ENCODE measurements at places on chromosomes 2 and 18. TPM values are rescaled to one million over a fixed set of nuclear protein-coding genes. Genes with fewer than 3 reads are reported as not detected.

The PLB1 gene
- total RNA-seq, result 5.5 TPM

The NPPC gene
- total RNA-seq, result 0.67 TPM

The PLEKHM3 gene
- total RNA-seq, result 23.8 TPM

The SERPINB10 gene
- not detected for total RNA-seq

The ARHGAP25 gene
- 21.6 TPM for total RNA-seq

The KIF5C gene
- 62.7 TPM for total RNA-seq

The ACOXL gene
- not detected for total RNA-seq

The KRTCAP3 gene
- total RNA-seq, result 2.6 TPM

DNA sequence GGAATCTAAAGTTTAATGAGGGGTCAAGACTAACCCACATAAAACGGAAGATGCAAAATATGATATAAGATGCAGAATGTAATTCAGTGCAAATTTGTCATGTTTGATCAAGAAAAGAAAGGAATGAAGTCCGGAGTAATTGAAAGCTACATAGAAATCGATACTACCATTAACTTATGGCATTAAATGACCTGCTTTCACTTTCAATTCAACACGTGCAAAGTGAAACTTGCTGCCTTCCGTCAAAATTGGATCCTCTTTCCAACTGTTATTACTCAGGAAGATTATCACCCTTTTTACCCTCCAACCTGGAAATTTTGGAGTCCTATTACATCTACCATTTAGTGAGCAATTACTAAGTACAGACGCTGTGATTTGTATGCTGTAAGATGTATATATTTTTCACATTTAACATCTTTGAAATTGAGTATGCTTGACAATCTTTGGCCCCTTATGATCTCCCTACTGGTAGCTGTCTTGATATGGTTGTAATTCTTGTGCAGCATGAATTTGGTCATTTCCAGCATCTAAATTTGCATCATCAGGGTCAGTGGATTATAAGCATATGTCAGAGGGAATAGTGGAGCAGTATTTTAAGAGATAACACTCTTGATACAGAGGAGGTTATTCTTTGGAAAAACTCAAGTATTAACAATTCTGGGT is 18.6 kb downstream of the UNC80 start:
- DNase-seq, result no peak

GRCh38 chr18:79608535-79608934 is 71.1 kb upstream of the CTDP1 start:
- DNase-seq, result peak; percentile 47

- DNase-seq, result no peak
Measured at GRCh38 chr2:171287611-171288010, 126.9 kb upstream of the TLK1 start.

GRCh38 chr18:54250846-54251261 is 18.5 kb upstream of the POLI start:
- DNase-seq, result no peak

DNA sequence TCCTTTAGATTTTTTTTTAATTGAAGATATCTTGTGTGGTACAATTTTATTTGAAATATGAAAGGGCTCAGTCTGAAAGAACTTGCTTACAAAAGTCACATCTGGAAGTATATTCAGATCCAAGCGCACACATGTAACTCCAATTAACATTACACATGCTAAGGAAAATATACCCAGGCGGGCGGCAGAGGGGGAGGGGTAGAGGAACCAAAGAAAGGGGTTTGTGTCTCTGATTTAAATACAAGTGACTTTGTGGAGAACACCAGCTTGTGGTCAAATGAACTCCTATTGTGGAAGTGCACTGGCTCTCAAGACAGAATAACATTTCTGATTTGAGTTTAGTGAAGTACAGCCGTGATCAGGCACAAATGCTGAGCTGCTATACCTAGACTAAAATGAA is 280.2 kb upstream of the SOX11 start:
- DNase-seq, result no peak

DNA sequence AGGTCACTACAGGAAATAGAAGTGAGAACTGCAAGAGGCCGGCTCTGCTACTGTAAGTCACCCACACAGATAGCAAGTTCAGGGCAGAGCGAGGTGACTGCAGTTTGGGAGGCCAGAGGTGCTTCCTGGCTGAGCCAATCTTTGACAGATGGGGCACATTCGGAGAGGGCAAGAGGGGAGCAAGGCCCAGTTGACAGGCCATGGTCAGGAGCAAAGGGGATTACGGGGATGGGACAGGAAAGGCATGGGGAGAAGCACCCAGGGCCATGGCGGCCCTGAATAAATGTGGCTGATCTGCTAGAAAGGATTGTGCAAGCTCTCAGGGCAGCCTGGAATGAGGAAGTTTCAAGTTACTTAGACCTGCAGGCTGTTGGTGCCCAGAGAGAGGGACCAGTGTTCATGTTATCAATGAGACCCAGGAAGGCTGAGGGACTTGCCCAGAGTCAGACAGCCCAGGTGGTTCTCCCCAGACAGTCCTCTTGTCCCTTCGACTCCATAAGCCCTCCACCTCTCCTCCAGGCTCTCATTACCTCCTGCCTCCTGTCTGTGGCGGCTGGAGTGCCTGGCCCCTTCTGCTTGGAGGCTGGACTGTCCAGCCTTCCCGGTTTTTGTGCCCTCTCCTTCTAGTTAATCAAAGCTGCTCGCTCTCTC is 123.3 kb downstream of the CTIF start:
- no peak for DNase-seq

- DNase-seq, result no peak
Measured at GRCh38 chr2:48427552-48427951, 102.4 kb upstream of the STON1 start.

- no peak for DNase-seq
Measured at GRCh38 chr18:34886177-34886576, 155.0 kb upstream of the MAPRE2 start.

DNA sequence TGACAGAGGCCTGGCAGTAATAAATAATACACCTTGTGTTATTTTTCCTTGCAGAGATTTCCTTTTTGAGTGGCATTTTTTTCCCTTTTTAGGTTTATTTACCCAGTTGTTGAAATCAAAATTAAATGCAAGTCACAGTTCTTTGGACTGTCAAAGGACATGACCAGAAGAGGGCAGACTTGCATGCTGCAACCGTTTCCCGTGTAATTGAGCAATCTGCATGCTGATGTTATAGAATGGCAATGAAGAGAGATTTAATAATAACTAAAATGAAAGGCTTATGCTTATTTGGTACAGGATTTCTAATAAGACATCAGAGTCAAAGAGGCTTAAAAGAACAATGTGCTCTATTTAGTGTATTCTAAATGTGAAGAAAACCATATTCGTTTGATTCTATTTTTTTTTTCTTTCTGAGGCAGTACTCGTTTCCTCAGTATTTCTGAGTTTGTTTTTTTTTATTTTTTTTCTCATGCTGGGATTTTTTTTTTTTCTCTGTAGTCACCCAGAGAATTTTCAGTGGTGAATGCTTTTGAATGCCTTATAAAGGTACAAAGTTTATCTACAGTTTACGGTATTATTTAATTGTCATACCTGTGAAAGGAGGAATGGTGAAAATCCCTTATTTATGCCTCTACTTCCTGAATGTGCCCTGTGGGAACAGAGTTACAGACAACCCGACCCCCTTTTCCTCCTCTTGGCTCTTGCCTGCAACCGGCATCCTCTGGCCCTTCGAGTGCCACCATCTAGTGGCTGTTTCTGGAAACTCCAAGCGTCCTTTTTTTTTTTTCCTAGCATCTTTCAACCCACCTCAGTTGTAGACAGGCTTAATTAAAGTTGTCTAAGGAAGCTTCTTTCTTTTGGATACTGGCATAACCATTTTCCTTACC is 368.5 kb downstream of the LRRTM1 start:
- no peak for DNase-seq

DNA sequence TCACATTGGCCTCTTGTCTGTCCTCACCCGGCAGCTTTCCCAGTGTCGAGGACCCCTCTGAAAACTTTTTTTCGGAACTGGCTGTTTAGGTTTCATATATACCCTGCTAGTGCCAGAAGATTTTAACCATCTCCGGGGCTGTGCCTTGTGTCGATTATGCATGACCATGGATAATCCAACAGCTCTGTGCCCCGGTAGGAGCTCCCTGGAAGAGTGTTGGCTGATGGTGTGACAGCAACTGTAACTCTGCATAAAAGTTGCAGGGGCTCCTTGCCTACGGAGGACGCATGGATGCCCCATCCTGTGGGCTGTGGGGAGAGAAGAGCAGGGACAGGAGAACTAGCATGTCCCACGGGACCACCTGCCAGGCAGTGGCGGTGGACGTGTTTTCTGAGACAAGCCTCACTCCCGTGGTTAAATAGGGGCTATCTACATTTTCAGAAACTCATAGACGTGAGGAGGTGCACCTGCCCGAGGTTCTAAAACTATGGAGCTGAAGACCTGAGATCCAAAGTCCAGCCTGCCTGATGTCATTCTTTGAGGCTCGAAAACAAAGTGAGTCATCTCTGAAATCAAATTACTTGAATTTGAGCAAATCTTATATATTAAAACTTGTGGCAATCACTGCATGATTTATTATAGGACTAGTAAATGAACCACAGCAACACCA is 437.2 kb upstream of the HS6ST1 start:
- no peak for DNase-seq

GRCh38 chr2:45276914-45277313 is 267.7 kb upstream of the SIX2 start:
- DNase-seq, result no peak

- DNase-seq, result no peak
Measured at GRCh38 chr2:209388446-209389037, 35.3 kb upstream of the MAP2 start.

DNA sequence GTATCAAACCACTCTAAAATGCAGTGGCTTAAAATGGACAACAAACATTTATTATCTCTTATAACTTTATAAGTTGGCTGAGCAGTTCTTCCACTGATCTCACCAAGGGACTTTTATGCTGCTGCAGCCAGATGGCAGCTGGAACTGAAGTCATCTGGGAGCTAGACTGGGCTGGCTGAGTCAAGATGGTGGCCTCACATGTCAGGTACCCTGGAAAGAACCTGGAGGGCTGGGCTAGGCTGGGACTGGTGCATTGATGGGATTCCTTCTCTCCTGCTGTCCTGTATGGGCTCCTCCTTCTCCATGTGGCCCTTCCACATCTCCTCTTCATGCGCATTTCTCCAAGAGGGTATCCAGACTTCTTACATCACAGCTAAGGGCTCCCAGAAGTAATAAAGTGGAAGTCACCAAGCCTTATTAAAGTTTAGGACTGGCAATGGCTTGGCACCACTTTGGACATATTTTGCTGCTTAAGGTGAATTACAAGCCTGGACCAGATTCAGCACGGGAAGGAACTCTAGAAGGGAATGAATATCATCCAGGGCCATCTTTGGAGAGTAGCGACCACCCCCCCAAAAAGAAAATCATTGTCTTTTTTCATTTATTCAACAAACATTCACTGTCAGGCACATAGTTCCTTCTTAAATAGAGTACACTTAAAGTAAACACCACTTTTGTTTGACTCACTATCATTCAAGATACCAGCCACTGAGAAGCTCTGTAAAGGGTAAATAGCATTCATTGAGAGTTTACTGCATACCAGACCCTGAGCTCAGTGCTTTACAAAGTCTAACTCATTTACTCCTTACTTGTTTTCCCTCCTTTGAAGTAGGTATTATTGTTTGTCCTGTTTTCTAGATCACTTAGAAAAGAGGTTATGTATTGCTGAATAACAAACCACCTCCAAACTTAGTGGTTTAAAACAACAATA is 138.0 kb downstream of the ZFP36L2 start:
- DNase-seq, result no peak

DNA sequence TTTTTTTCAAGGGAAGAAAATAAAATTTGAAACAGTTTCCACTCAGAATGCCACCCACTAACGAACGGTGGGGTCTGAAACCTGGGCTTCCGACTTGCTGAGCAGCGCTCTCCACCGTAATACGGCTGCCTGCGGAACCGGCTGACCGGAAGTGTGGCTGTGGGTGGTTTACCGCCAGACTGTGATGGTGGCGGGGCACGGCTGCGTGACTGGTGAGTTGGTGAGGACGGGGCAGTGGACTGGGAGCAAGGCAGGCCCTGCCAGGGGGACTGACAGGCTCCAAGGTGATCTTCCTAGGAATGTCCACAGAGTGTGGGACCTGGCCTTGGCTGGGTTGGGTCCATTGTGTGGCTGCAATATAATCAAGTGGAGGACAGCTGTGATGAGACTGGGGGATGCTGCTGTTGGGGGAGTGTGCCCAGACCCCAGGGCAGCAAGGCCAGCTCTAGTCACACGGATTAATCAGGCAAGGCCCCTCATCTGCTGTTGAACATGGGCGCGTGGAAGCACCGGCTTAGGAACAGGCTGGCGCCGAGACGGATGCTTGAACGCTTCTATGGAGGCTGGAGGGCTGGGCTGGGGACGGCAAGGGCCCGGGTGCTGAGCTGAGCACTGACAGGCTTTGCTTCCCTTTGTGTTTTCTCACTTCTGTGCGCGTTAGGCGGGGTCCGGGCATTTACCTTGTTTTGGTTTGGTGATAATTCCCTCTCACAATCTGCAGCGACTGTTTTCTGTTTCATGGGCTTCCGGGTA is 357.7 kb upstream of the SPRED2 start:
- no peak for DNase-seq

GRCh38 chr2:224222974-224223373 is 178.9 kb downstream of the FAM124B start:
- DNase-seq, result no peak

DNA sequence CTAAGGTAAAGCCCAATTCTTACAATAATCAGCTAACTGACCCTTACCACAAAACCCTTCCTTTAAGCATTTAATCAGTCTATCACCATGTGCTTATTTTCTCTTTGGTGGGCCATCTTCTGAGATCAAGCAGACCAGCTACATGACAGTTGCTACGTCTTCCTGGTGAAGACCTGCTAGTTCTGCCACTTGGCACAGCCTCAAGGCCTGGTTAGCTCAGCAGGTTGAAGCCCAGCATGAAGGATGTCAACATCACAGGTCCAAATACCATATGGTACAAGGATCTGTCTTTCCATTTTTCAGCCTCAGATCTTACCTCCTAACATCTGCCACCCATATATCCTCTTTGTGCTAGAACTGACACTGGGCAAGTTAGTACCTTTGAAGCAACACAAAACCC is 636.9 kb downstream of the LRP1B start:
- no peak for DNase-seq

DNA sequence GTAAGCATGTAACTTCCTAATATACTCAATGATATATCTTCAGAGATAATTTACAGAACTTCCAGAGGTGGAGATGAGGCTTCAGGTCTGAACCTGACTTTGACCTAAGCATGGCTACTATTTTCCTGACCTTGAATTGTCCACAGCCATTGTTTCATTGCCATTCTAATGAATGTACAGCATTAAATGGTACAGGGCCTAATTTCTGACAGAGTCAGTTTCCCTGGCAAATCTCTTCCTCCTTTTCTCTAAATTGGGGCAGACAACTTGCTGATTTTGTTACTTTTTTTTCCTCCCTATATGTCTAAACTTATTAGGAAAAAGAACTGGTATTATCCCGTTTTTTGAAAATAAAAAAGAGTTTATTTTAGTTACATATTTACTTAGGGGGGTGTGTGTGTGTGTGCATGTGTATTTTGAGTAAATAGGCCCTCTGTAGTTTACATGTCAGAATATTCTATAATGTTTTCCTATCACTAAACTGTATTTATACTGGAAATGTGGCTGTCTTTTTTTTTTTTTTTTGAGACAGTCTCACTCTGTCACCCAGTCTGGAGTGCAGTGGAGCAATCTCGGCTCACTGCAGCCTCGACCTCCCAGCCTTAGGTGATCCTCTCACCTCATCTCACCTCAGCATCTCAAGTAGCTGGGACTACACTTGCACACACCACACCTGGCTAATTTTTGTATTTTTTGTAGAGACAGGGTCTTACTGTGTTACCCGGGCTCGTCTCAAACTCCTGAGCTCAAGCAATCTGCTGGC is 43.3 kb upstream of the SCN9A start:
- no peak for DNase-seq

Data from sciatic nerve (tissue), 2 donors.